ENCODE measurements at places on chromosomes 4 and X. TPM values are rescaled to one million over a fixed set of nuclear protein-coding genes. Genes with fewer than 3 reads are reported as not detected.

- DNase-seq = no peak
- H3K4me3 ChIP-seq = no peak overlapping the region
- no peak overlapping the region for H3K27ac ChIP-seq
- H3K36me3 ChIP-seq = no peaks in the 10 kb centered on the region
These were observed 156.1 kb downstream of the FRAS1 start for GRCh38 chr4:78213218-78213617.

Gene PITX2
- not detected for total RNA-seq

Gene WNK3
- total RNA-seq = 0.13 TPM

Gene SLC9A6
- 14.9 TPM for total RNA-seq

- DNase-seq = no peak
- no peaks in the 10 kb centered on the region for H3K36me3 ChIP-seq
- H3K27me3 ChIP-seq = no peaks in the 10 kb centered on the region
- H3K27ac ChIP-seq = no peak overlapping the region
These were observed 12.3 kb downstream of the GEMIN8 start for GRCh38 chrX:14017399-14017798.

Gene LANCL3
- 0.49 TPM for total RNA-seq

- no peaks in the 10 kb centered on the region for H3K27me3 ChIP-seq
- H3K27ac ChIP-seq = no peak overlapping the region
- H3K36me3 ChIP-seq = no peaks in the 10 kb centered on the region
- no peak for DNase-seq
- no peak overlapping the region for H3K4me3 ChIP-seq
These were observed 72.3 kb upstream of the TNMD start for GRCh38 chrX:100512471-100512870.

DNA sequence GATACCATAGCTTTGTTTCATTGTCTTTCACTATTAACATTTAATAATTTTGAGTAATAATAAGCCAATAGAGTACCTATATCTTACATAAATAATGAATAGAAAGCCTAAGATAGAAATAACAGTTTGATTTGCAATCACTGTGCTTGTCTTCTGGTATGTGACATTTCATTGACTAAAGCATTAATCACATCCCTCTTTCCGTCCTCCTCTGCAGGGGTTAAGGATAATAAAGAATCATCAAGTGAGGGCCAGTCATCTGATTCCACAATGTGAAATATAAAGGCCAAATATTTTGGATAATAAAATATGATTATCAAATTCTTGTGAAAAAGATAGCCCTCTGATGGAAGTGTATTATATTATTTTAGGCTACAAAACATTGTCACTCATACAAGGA is 2073.4 kb downstream of the ARAP2 start:
- no peak for DNase-seq
- no peak overlapping the region for H3K27ac ChIP-seq
- H3K36me3 ChIP-seq = no peaks in the 10 kb centered on the region
- H3K4me3 ChIP-seq = no peak overlapping the region

- H3K27ac ChIP-seq = no peak overlapping the region
- no peaks in the 10 kb centered on the region for H3K36me3 ChIP-seq
- no peaks in the 10 kb centered on the region for H3K27me3 ChIP-seq
These were observed 438.3 kb downstream of the CENPC start for GRCh38 chr4:67106861-67107460.

GRCh38 chr4:114599231-114599902 is 760 bp downstream of the UGT8 start:
- H3K27ac ChIP-seq = no peak overlapping the region
- no peaks in the 10 kb centered on the region for H3K27me3 ChIP-seq
- no peaks in the 10 kb centered on the region for H3K4me1 ChIP-seq

- no peak overlapping the region for H3K27ac ChIP-seq
- H3K27me3 ChIP-seq = no peaks in the 10 kb centered on the region
- H3K4me3 ChIP-seq = no peak overlapping the region
- H3K4me1 ChIP-seq = no peaks in the 10 kb centered on the region
- H3K36me3 ChIP-seq = no peaks in the 10 kb centered on the region
- DNase-seq = no peak
These were observed 36.3 kb downstream of the NAT8L start for GRCh38 chr4:2095236-2096072.

DNA sequence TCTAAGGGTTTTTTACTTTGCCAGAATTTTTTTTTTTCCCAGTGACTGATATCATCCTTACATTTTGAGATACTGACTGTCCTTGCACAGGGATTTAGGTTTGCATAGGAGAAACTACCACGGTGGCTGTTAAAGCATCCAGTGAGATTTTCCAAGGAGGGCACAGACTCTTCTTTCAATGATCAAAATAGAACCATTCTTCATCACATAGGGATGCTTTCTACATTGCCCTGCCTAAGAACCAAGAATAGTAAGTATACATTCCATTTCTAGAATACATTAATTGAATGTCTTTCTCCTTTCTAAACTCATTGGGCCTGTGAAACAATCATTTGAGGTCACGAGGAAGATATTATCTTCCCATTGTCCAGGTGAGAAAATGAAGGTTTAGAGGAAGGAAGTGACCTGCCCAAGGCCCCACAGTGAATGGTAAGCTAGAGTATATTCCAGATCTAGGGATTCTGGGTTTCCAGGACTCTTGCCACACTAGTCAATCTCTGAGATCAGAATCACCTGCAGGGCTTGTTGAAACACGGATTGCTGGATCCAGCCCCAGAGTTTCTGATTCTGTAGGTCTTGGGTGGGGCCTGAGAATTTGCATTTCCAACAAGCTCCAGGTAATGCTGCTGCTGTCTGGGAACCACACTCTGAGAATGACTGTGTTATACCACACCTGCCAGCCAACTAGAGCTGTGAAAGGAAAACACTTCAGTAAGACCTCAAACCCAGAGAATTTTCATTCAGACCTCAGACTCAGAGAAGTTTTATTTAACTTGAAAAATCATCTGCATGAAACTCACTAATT is 17.7 kb upstream of the TMEM154 start:
- DNase-seq = no peak
- no peaks in the 10 kb centered on the region for H3K27me3 ChIP-seq
- H3K4me3 ChIP-seq = no peak overlapping the region

Gene PRRG3
- not detected for total RNA-seq

- H3K4me1 ChIP-seq = peaks cover 6% of the 10 kb centered on the region
- no peak overlapping the region for H3K4me3 ChIP-seq
- no peak overlapping the region for H3K27ac ChIP-seq
- no peaks in the 10 kb centered on the region for H3K36me3 ChIP-seq
These were observed 365.9 kb downstream of the INPP4B start for GRCh38 chr4:142480244-142480643.

DNA sequence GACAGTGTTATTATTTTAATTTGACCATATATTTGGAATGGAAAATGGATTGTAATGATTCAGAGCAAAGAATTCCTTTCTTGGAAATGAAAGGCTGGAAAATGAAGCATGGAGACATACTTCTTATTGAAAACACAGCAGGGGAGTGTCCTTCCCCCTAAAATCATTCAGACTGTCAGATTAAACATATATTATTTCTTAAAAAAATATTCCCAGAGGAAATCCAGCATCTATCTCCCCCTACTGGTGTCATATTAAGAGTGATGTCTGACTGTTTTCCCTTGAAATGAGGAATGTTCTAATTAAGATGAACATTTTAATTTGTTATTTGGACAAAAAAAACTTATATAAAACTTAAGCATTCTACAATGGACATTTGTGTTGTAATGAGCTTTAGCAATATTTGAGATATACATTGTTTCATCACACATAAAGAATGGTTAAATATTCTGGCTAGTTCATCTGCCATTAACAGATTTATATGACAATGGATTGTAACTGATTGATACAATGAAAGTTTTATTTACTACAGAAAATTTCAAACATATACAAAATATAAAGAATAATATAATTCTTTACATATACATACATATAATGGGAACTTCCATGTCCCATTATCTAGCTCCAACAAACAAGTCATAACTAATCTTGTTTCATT is 264.6 kb downstream of the SPRY1 start:
- H3K36me3 ChIP-seq = no peaks in the 10 kb centered on the region
- H3K4me3 ChIP-seq = no peak overlapping the region
- DNase-seq = peak; percentile 6
- H3K27me3 ChIP-seq = no peaks in the 10 kb centered on the region
- H3K27ac ChIP-seq = no peak overlapping the region

Gene REELD1
- total RNA-seq = 0.46 TPM

DNA sequence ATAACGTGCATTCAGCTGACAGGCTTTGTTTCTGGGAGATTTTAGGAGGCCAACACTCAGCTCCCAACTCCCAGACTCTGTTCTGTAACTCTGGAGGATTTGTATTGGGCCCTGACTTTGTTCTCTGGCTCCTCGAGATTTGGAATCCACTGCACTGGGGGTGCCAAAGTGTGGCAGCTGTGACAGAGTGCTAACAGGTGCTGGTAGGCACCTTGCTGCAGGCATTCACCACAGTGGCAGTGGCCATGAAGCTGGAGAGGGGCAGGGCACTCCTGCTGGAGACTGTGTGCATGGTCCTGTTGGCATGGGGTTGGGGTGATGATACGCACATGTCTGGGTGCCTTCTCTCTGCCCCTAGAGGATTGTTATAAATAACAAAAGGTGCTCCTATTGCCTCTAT is 1094.9 kb upstream of the SLIT2 start:
- H3K36me3 ChIP-seq = no peaks in the 10 kb centered on the region
- no peak for DNase-seq
- H3K4me1 ChIP-seq = no peaks in the 10 kb centered on the region
- H3K27me3 ChIP-seq = no peaks in the 10 kb centered on the region

DNA sequence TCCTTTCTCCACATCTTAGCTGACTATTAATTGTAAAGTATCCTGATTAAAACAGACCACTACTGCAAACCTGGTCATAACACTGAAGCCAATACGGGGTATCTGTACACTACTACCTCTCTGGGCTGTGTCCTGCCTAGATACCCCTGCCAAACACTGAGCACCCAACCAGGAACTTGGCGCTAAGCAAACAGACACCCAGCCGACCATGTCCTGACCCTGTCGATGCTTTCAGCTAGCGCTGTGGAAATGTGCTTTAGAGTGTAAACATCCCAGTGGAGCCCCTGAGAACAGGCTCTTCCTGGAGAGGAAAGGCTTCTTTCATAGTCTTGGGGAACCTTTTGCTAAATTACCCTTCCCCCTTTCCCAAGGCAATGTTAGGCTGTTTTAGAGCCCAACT is 52.9 kb downstream of the CCNG2 start:
- H3K27ac ChIP-seq = no peak overlapping the region
- no peak for DNase-seq
- H3K36me3 ChIP-seq = no peaks in the 10 kb centered on the region
- no peaks in the 10 kb centered on the region for H3K27me3 ChIP-seq

- peaks cover 6% of the 10 kb centered on the region for H3K4me1 ChIP-seq
- no peak overlapping the region for H3K27ac ChIP-seq
- H3K4me3 ChIP-seq = no peak overlapping the region
- no peak for DNase-seq
- no peaks in the 10 kb centered on the region for H3K36me3 ChIP-seq
- no peaks in the 10 kb centered on the region for H3K27me3 ChIP-seq
These were observed 4.0 kb downstream of the CENPU start for GRCh38 chr4:184729946-184730345.

DNA sequence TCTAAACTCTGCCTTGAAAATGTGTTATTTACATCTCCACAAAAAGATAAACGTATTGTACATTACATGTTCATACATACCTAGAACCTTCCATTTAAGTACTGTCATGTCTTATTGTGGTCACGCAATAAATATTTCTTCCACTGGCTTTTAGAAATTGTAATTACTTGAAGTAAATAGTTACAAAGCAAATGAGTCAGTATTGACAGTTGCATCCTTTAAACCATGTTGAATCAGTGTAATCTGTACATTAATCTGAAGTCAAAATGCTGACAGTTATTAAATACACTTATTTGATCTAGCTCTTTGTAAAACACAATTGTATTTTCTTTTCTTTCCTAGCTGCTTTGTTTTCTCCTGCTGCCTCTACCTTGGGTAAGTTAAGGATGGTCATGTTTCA is 446.7 kb downstream of the EPHA5 start:
- no peaks in the 10 kb centered on the region for H3K27me3 ChIP-seq
- no peak overlapping the region for H3K27ac ChIP-seq
- no peak overlapping the region for H3K4me3 ChIP-seq
- DNase-seq = no peak
- no peaks in the 10 kb centered on the region for H3K36me3 ChIP-seq

GRCh38 chrX:41604177-41604576 is 84.6 kb upstream of the GPR34 start:
- no peaks in the 10 kb centered on the region for H3K27me3 ChIP-seq
- no peak overlapping the region for H3K4me3 ChIP-seq
- no peak for DNase-seq
- H3K4me1 ChIP-seq = no peaks in the 10 kb centered on the region

Gene SPIN4
- total RNA-seq = 5.8 TPM

Gene DMP1
- not detected for total RNA-seq

Gene SOX3
- total RNA-seq = not detected

Gene CT47B1
- not detected for total RNA-seq

Gene GPM6B
- not detected for total RNA-seq

Gene PCDH7
- total RNA-seq = not detected

DNA sequence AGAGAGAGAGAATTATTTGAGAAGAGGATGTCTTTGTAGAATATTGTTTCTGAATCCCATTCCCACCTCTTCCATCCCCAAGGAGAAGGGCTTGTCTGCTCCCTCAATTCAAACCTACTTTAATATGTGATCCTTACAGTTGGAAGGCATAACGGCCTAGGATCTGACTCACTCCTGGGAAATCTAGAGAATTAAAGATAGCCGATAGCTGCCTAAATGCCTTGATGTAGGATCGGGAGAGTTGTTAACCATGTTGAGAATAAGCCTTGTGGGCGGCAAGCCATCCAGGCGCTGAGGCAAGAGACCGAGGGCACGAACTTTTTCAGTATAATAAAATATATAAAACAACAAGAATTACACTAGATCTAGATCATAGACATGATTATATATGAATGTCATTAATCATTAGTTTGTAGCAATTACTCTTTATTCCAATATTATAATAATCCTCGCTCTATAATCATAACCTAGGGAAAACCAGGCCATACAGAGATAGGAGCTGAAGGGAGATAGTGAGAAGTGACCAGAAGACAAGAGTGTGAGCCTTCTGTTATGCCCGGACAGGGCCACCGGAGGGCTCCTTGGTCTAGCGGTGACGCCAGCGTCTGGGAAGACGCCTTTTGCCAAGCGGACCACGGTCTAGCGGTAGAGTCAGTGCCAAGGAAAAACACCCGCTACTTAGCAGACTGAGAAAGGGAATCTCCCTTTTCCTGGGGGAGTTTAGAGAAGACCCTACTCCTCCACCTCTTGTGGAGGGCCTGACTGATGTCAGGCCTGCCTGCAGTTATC is 13.5 kb downstream of the EMCN start:
- DNase-seq = no peak
- no peaks in the 10 kb centered on the region for H3K27me3 ChIP-seq
- no peaks in the 10 kb centered on the region for H3K36me3 ChIP-seq
- H3K4me1 ChIP-seq = no peaks in the 10 kb centered on the region

- no peak overlapping the region for H3K27ac ChIP-seq
- DNase-seq = no peak
- no peaks in the 10 kb centered on the region for H3K27me3 ChIP-seq
These were observed 211.2 kb downstream of the SNCA start for GRCh38 chr4:89625599-89626293.

Gene ADAM29
- total RNA-seq = not detected

GRCh38 chr4:109953556-109953955 is 40.9 kb downstream of the EGF start:
- H3K4me3 ChIP-seq = no peak overlapping the region
- no peaks in the 10 kb centered on the region for H3K27me3 ChIP-seq
- no peaks in the 10 kb centered on the region for H3K4me1 ChIP-seq
- DNase-seq = no peak
- H3K36me3 ChIP-seq = no peaks in the 10 kb centered on the region

GRCh38 chr4:8205241-8205707 is 6.2 kb downstream of the SH3TC1 start:
- H3K27me3 ChIP-seq = no peaks in the 10 kb centered on the region
- no peaks in the 10 kb centered on the region for H3K36me3 ChIP-seq
- H3K27ac ChIP-seq = no peak overlapping the region
- no peak for DNase-seq

Gene SLC38A5
- total RNA-seq = 211 TPM
